Left ventricle myocardium inferior (tissue), 1 donor: ENCODE measurements at places on chromosomes 1 and 21.
A peak's percentile ranks its signal among the peaks of the same experiment; 100 is the strongest.

GRCh38 chr1:98325646-98326440 is 335.7 kb upstream of the SNX7 start:
- no peaks in the 10 kb centered on the region for H3K36me3 ChIP-seq
- DNase-seq: peak; percentile 46
- H3K4me3 ChIP-seq: no peak overlapping the region
- peaks cover 20% of the 10 kb centered on the region for H3K4me1 ChIP-seq

DNA sequence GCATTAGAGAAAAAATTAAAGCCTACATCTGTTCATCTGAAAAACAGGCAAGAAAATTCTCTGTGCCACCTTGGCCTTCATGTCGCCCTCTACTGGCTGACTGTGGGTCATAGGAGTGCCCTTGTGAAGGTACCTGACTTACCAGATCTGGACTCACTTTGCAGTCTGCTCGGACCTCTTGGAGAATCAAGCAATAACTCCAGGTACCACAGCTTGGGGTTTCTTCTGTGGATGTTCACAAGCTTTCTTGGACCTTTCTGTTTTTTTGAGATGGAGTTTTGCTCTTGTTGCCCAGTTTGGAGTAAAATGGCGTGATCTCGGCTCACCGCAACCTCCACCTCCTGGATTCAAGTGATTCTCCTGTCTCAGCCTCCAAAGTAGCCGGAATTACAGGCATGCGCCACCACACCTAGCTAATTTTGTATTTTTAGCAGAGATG is 2.4 kb upstream of the PRAMEF18 start:
- peaks cover 55% of the 10 kb centered on the region for H3K27me3 ChIP-seq
- H3K27ac ChIP-seq: no peak overlapping the region
- no peaks in the 10 kb centered on the region for H3K4me1 ChIP-seq
- DNase-seq: no peak
- H3K4me3 ChIP-seq: no peak overlapping the region

GRCh38 chr21:33799378-33800090 is 116.1 kb downstream of the ATP5PO start:
- peak overlapping the region; percentile 4 for H3K27ac ChIP-seq
- peak; percentile 41 for DNase-seq
- H3K4me3 ChIP-seq: no peak overlapping the region
- H3K27me3 ChIP-seq: no peaks in the 10 kb centered on the region

- peak overlapping the region; percentile 94 for H3K27ac ChIP-seq
- H3K4me3 ChIP-seq: peak overlapping the region; percentile 88
- no peaks in the 10 kb centered on the region for H3K36me3 ChIP-seq
- peak; percentile 37 for DNase-seq
Measured at GRCh38 chr1:10795276-10796021, 997 bp downstream of the CASZ1 start.

DNA sequence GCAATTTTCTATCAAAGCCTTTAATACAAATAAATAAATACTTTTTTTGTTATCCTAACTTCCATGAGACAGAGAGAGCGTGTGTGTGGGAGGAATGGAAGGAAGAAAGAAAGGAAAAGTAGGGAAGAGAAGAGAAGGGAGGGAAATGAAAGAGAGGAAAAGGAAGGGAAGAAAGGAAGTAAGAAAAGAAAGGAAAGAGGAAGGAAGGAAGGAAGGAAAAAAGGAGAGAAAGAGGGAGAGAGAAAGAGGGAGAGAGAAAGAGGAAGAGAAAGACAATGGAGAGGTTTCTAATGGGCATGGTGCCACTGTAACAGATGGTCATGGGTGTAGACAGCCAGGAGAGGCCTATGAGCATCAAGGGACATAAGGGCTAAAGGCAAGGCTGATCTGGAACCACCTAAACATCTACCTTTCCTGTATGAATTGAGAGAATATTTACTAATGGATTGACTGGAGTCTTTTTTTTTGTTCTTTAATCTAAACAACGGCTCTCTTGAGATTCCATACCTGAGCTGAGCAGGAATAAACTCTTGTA is 234.9 kb downstream of the PTPRC start:
- no peaks in the 10 kb centered on the region for H3K36me3 ChIP-seq
- DNase-seq: no peak
- H3K27ac ChIP-seq: no peak overlapping the region
- H3K4me1 ChIP-seq: no peaks in the 10 kb centered on the region
- no peaks in the 10 kb centered on the region for H3K27me3 ChIP-seq
